Bronchial epithelial cell (primary cell): ENCODE measurements at places on chromosomes 1 and 21. TPM values are rescaled to one million over a fixed set of nuclear protein-coding genes. Genes with fewer than 3 reads are reported as not detected.

TSPAN2 gene
- total RNA-seq, result 0.13 and 0.26 TPM in 2 replicates

HNRNPR gene
- total RNA-seq, result 70.8 and 84.0 TPM in 2 replicates

RC3H1 gene
- total RNA-seq, result 8.2 and 10.4 TPM in 2 replicates

TEDDM1 gene
- not detected in 2 replicates for total RNA-seq

TRABD2B gene
- total RNA-seq, result under 0.01 TPM in 2 replicates

LENEP gene
- 0.51 TPM in 1 of 2 replicates, not detected in the other for total RNA-seq

LMX1A gene
- total RNA-seq, result not detected in 2 replicates

CHAF1B gene
- 1.1 and 1.3 TPM in 2 replicates for total RNA-seq

C1orf74 gene
- total RNA-seq, result 6.8 and 11.6 TPM in 2 replicates

NMNAT2 gene
- under 0.01 and 0.26 TPM in 2 replicates for total RNA-seq

OLIG2 gene
- total RNA-seq, result not detected in 2 replicates

LCE1C gene
- 0.26 TPM in 1 of 2 replicates, not detected in the other for total RNA-seq

CFHR3 gene
- total RNA-seq, result not detected in 2 replicates

ATF6 gene
- 25.3 and 31.5 TPM in 2 replicates for total RNA-seq

PTPRF gene
- total RNA-seq, result 127 and 202 TPM in 2 replicates

RNU1-3 gene
- total RNA-seq, result 2,323 and 5,262 TPM in 2 replicates

DDR2 gene
- 1.5 and 4.7 TPM in 2 replicates for total RNA-seq

NES gene
- total RNA-seq, result under 0.01 TPM in 1 of 2 replicates, not detected in the other

KRTAP25-1 gene
- total RNA-seq, result not detected in 2 replicates

SPATC1L gene
- total RNA-seq, result 0.64 and 1.1 TPM in 2 replicates

PLEKHN1 gene
- 1.6 and 5.4 TPM in 2 replicates for total RNA-seq
